ENCODE measurements at places on chromosomes 11 and 22.

- DNase-seq = no peak
These were observed 14.1 kb downstream of the VWCE start for GRCh38 chr11:61280883-61281580.

DNA sequence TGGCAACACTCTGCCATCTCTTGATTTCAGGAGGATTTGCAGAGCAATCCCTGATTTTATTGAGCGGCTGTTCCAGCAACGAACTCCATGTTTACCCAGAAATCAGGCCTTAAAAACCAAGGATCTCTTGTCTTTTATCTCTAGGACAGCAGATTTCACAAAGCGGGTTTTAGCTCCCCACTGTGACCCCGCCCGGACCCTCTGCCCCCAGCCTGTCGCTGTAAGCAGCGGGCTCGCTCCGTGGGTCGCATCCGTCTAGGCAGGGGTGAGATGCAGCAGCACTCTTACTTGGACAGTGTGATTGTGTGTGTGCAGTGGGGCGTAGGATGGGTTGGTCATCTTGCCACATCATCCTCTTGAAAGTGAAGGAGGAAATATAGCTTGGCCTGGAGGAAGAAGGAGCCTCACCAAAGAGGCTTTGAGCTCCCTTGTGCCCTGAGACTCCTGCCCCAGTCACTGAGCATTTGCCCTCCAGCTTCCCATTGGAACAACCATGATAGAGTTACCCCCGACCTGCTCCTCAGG is 189.2 kb upstream of the TBCEL start:
- DNase-seq = no peak

- DNase-seq = no peak
These were observed 491.9 kb downstream of the OPCML start for GRCh38 chr11:133040289-133040900.

DNA sequence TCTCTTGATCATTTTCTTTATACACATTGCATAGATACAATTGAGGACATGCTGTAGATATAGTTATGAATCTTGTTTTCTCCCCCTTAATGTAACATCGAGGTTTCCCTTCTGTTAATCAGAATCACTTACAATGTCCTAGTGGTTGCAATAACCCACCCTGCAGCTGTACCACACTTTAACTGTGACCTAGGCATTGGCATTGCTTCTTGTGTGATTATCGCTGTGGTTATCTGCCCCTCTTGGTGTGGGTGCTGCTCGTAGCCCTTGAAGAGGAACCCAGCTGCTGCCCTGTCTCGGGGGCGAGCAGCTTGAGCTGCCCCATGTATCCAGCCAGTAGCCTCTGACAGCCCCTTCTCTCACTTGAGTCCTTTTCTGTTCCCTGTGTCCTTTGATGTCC is 1.5 kb downstream of the DGAT2 start:
- no peak for DNase-seq

- no peak for DNase-seq
These were observed 128.8 kb downstream of the SGSM3 start for GRCh38 chr22:40499209-40499623.

GRCh38 chr22:19700790-19701419 is 13.4 kb upstream of the SEPTIN5 start:
- no peak for DNase-seq

GRCh38 chr22:17984114-17984513 is 40.2 kb downstream of the MICAL3 start:
- no peak for DNase-seq

DNA sequence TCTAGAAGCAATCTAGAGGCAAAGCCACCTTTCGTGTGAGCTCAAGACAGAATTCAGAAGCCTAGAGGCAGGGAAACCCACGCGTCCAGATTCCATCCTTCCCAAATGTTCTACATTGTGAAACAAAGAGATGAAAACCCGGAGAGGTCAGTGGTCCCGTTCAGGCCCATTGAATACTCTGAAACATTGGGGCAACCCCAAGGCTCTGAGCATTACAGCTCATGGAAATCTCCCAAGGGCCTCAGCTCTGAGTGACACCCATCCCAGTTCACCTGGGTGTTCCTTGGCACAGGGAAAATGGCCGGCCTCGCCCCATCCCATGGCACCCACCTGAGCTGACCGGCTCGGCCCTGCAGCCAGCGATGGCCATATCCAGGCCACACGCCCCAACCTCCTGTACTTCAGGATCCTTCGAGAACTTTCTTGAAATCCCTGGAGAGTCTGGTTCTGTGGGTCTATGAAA is 128.6 kb upstream of the FGF3 start:
- DNase-seq = no peak

DNA sequence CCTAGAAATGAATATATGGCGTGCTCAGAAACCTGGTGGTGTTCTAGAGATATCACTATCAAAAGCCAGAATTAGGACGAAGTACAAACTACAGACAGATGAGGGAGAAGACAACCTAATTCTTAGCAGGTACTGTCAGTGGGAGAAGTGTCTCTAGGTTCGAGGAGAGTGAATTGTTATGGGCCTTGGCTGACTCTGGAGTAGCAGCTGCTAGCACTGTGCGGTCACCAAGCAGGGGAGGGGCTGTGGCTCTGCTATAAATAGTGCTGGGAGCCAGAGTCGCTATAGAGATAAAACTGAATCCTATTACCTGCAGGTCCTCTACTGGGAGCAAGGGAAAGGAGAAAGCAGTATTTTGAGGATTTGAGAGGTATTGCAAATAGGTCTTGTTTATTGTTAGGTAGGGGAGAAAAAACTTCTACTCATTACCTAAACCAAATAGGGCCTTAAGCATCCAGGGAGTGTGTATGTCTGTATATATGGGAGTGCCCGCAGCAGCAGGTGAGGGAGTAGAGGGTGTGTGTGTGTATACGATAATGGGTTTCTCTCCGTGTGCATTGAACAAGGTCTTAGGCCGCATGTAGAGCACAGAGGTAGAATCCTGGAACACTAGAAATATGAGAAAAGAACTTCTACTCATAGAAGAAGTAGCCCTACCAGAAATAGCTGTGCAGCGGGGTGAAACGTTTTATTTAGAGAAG is 2.2 kb downstream of the MADD start:
- DNase-seq = peak; percentile 70

DNA sequence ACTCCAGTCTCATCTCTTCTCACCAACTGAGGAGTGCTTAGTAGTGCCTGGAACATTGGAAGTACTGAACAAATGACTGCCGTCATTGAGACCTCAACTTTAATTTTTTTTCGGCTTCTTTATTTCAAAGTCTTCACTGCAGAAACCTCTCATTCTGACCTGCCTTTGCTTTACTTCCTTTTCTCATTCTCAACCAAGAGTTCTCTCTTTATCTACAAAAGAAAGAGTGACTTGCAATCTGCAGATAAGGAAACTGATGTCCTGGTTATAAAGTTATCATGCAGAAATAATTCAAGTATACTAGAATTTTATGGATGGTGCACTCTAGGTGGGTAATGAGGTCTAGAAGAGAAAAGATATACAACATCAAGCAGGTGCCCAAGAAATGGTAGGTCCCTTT is 1.2 kb upstream of the EED start:
- DNase-seq = no peak

GRCh38 chr11:102318469-102318868 is 1.2 kb downstream of the BIRC3 start:
- DNase-seq = no peak

DNA sequence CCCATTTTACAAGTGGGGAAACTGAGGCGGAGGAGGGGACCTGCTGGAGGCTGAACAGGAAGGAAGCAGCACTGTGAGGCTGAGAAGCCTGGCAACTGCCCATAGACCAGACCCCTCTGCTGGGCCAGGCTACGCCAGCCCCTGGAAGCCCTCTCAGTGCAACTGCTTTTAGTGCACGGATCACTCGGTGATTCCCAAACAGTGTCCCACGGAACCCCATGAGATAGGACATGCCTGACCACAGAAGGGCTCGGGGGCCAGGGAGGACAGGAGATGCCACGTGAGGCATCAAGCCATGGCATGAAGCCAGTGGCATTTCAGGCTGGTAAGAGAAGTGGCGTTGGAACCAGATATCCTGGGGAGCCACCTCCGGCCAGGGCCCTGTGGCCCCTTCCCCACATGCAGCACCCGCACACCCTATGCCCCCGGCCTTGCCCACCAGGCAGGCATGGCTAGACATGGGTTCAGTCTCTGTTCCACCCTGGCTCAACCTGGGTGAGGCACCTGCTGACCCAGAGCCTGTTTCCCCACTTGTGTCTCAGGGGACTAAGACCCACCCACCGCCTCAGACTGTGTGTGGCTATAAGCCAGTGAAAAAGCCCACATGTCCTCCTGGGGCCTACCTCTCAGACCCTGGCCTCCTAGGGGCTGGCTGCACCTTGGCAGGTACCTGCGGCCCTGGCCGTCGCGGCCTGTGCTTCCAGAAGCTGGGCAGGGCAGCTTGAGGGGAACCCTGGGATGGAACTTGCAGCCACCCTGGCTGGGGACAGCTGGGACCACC is 84.1 kb downstream of the WNT7B start:
- no peak for DNase-seq

DNA sequence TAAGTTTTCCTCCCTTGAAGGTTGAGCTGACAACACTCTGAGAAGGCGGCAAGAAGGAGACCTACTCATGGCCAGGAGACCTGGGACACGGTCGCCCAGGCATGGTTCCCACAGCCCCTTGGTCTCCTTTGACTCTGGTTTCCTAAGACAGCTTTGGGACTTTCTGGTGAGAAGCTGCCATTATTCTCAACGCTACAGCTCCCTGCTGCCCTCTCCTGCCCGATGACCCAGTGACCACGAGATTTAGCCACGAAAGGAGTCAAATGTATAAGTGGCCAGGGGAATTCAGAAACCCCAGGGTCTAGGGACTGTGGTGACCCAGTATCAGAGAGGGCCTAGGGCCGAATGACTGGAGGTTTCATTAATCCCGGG is 699 bp upstream of the SDF2L1 start:
- DNase-seq = no peak

- no peak for DNase-seq
These were observed 13.3 kb upstream of the AMOTL1 start for GRCh38 chr11:94754819-94755218.

- no peak for DNase-seq
These were observed 37.1 kb downstream of the IGHMBP2 start for GRCh38 chr11:68940651-68941323.

GRCh38 chr11:121520243-121521144 is 67.7 kb upstream of the SORL1-AS1 start:
- DNase-seq = no peak

- DNase-seq = no peak
These were observed 35.3 kb downstream of the MACROD1 start for GRCh38 chr11:64130618-64131017.

DNA sequence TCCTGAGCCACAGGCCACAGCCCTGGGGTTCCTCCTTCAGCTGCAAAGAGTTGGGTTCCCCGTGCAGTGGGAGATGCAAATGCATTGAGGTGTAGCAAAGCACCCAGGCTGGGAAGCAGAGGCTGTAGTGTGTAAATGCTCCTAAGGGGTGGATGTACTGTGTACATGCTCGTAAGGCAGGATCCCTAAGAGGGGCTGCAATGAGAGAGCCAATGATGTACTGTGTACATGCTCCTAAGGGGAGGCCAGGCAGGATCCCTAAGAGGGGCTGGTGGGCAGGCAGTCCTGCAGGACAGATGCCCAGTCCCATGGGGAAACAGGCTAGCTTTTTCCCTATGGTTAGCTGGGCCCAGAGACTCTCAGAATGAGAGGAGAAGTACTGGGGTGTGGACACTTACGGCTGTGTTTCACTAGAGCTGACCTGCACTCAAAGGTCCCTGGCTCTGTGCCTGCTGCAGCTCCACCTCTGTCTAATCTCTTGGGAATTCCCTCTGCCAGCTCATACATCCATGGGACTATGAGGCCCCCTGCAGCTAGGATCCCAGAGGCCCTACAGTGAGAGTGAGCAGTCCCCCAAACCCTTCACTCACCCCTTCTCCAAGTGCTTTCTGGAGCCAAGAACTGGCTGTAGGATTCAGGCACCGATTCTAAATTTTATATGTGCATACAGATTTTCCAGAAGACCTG is 261.9 kb upstream of the LUZP2 start:
- no peak for DNase-seq

DNA sequence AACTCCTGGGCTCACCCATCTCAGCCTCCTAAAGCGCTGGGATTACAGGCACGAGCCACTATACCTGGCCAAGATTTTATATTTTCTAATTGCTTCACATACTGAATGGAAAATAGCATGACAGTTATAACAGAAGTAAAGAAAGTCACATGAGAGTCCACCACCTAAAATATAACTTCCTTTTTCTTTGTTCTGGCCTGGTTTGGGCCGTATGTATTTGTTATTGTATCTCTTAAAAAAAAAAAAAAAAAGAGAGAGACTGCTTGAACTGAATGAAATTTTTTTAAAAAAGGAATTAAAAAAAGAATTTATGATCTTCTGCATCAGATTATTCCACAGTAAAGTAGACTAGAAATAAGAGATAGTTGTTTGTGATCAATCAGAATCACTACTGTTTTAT is 86.0 kb upstream of the GRIK4 start:
- no peak for DNase-seq

DNA sequence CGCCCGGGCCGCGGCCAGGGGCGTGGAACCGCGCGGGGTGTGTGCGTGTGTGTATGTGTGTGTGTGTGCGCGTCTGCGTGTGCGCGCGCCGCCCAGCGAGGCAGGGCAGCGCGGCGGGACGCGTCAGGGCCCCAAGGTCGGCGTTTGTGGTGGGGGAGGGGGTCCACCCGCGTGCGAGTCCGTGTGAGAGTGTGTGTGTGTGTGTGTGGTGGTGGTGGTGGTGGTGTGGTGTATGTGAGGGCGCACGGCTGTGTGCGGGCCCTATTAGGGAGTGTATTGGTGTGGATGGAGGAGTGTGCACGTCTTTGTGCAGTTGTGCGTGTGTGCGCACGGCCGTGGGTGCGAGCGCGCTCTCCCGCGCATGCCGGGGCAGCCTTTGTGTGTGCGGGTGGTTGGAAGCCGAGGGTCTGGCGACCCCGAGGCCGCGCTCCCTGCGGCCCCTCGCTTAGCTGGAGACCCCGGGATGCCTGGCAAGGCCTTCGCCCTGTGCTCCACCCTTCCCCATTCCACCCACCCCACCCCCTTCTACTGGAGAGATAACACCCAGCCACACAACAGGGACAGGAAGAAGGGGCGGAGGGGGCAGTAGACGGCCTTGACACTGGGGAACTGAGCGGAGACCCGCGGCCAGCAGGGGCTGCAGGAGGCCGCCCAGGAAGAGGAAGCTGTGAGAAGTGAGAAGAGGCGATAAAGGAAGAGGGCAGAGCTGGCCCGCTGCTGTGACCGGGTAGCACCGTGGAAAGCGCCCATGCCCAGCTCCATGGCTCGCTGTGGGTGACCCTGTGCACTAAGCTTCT is 528 bp upstream of the ARRB1 start:
- DNase-seq = no peak

DNA sequence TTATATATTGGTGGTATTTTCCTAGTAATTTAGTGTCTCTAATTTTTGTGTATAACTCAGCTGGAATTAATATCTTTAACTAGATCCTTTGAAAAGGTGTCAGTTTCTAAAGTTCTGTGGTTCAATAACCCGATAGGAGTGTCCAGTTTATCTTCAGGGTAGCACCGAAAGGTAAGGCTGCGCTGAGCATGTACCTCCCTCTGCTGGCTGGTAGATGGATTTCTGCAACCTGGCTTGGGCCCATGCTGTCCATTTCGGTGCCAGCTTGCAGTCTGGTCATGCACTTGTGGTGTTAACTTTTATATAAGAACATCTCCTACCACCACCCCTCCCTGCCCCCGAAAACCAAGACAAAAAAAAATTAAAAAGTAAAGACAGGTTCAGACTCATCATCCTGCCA is 24.7 kb downstream of the EXT2 start:
- no peak for DNase-seq

All from cerebellar nuclear complex (tissue), 1 donor.